ENCODE measurements at places on chromosomes 5 and 9. TPM values are rescaled to one million over a fixed set of nuclear protein-coding genes. Genes with fewer than 3 reads are reported as not detected.
A peak's percentile ranks its signal among the peaks of the same experiment; 100 is the strongest.

DNA sequence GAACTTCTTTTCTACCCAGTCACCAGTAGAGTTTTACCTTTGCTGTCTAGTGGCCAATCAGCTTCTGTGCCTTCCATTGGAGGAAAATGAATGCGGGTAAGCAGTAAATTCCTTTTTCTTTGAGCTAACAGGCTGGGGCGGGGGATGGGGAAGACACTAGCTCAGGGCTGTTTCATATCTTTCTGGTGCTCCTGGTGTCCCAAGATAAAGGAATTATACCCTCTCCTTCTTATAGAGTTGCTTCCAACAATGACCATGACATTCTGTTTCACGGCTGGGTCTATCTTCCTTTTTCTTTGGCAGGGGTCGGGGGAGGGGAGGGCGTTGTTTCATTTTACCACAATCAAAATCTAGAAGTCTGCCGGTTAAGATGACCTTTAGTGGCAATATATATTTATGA, 51.2 kb upstream of the RPS23 start:
- DNase-seq: no peak

DNA sequence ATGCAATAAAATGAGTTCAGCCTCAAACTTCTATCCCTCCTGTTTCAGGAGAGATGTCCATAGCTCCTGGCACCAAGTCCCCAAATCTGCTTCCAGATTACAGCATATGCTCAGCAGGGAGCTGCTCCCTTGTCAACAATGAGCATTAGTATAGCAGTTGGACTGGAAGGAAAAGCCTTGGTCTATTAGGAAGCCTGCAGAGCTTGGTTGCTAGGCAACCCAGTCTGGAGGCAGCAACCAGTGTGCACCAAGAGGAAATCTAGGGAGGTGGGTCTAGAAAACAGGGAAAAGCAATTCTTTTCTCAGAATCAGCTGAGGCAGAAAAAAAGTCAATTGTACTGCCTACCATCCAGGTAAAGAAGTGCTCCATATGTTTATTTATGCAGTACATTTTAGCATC, 229.5 kb upstream of the NMUR2 start:
- no peak for DNase-seq

- DNase-seq: no peak
Observed at GRCh38 chr9:6897207-6897822, 139.5 kb downstream of the KDM4C start.

- DNase-seq: no peak
Observed at GRCh38 chr5:86542532-86542931, 75.2 kb upstream of the COX7C start.

- no peak for DNase-seq
Observed at GRCh38 chr5:1787472-1788047, 12.1 kb downstream of the MRPL36 start.

- DNase-seq: no peak
Observed at GRCh38 chr5:39829441-39829840, 404.7 kb upstream of the DAB2 start.

GRCh38 chr5:15014809-15015208, 143.2 kb upstream of the ANKH start:
- no peak for DNase-seq

DNA sequence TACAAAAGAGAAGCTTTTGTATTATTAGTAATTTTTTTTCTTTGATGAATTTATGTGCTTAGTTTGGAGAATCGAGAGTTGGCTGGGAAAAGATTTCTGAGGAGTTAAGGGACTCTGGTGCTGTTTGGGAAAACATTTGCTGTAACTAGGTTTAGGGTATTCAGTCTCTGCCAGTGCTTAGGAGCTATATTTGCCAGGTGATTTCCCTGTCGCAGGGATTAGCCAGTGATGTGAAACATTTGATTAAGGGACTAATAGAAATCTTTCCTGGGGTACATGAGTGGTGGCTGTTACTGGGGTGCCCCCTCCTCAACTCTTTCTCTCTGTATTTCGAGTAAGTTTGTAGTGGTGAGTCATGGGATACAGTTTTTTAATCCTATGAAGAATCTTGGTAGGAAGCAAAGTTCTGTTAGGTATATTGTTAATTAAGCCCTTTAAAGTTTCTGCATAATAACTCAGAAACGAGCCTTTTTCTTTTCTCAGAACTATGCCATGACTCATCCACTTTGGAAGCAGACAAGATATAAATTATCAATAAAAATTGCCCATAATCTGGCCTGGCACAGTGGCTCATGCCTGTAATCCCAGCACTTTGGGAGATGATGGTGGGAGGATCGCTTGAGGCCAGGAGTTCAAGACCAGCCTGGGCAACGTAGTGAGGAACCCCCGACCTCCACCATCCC, 18.6 kb downstream of the RGMB start:
- DNase-seq: no peak

- no peak for DNase-seq
Observed at GRCh38 chr5:2701592-2701991, 49.9 kb downstream of the IRX2 start.

- peak; percentile 32 for DNase-seq
Observed at GRCh38 chr5:159133041-159133741, 33.5 kb upstream of the EBF1 start.

DNA sequence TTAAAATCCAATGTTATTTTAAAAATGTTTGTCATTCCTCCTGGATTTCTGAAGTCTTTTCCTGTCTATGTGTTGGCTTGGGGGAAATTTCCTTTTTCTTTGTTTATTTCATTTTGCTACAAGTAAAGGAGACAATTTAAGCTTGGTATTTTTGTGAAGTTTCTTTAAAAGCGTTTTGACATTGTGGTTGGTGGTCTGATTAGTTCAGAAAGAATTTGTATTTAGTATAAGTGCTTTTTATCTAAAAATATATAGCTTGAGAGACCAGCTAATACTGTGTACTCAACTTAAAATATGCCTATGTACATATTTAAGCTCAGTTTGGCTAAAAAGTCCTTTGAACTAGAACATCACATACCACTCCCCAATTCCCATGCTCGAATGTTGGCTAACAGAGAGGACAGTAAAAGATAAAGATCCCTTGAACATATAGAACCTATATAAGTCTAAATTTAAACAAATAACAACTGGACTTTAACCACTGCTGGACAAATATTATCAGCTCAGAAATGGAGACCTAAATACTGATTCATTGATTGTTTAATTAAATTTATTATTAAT, 237.6 kb downstream of the TLE4 start:
- DNase-seq: no peak

DNA sequence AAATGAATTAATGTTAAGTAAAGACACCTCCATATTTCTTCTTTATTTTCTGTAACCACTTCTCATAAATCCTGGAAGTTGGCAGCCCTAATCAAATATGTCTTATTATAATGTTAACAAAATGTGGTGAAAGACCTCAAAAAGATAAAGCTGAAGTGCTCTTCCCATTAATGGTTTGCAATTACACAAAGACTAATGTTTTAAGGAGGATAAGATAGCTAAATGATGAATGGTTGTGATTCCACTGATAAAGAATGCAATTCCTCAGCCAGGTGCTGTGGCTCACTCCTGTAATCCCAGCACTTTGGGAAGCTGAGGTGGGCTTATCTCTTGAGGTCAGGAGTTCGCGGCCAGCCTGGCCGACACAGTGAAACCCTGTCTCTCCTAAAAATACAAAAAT, 125.8 kb upstream of the SNX2 start:
- no peak for DNase-seq

- DNase-seq: peak; percentile 95
Observed at GRCh38 chr5:1140171-1140817, 28.4 kb upstream of the SLC12A7 start.

GRCh38 chr9:91714020-91714806, 235.8 kb downstream of the ROR2 start:
- DNase-seq: peak; percentile 90

- no peak for DNase-seq
Observed at GRCh38 chr5:154309805-154310204, 119.3 kb downstream of the GALNT10 start.

DNA sequence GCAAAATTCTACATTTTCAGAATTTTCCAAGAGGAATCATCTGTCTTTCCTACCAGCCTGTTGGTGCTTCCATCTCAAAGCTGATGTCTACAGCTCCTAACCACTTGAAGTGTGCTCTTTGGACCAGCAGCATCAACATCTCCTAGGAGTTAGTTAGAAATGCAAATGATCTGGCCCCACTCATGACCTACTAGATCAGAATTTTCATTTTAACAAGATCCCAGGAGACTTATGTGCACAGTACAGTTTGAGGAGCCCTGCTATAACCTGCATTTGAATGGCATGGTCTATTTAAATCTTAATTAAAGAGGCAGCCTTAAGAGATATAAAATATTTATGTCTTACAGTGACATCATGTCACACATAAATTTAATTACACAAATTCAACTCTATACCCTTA, 33.8 kb downstream of the ITK start:
- no peak for DNase-seq

- no peak for DNase-seq
Observed at GRCh38 chr5:40499007-40499406, 180.7 kb upstream of the PTGER4 start.

DNA sequence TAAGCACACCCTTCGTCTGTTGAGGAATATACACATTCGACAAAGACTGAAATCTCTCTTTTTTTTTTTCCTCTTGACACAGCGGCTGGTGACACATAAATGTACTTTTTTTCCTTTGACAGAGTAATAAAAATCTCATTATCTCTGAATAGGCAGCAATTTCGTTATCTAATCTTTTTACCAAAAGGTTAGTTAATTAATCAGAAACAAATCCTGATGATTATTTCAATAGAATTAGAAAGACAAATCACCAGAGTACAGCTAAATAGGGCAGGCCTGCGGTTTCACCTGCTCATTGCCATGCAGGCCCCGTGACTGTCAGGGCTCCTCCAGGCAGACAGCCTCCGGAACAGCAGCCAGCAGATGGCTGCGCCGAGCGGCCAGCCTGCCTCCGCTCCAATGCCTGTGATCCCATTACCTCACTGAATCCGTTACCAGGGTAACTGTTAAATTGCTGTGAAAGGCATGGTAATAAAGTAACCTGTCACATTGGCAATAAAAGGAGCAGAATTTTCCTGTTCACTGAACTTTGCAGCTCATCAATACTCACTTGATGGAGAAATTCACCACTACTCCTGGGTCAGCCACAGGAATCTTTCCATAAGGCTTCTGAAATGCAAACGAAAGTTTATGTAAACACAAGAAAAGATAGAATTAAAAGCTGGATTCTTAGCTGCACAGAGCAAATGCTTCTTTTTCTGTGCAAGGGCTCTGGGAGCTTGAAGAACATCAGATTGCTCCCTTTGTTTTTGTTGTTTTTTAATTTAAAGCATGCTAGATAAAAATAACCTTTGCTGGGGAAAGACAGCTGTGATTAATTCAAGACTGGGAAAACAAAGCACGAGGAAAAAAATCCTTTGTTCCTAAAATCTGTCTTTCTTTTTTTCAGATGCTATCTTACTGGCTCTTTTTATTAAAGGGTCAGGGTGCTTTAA, 666.4 kb upstream of the ZNF608 start:
- peak; percentile 91 for DNase-seq

GRCh38 chr5:16880547-16880946, 55.5 kb downstream of the MYO10 start:
- DNase-seq: no peak

GRCh38 chr9:16310278-16311110, 560.0 kb downstream of the BNC2 start:
- DNase-seq: peak; percentile 76

GRCh38 chr5:167633931-167634341, 657.5 kb upstream of the WWC1 start:
- DNase-seq: no peak

DNA sequence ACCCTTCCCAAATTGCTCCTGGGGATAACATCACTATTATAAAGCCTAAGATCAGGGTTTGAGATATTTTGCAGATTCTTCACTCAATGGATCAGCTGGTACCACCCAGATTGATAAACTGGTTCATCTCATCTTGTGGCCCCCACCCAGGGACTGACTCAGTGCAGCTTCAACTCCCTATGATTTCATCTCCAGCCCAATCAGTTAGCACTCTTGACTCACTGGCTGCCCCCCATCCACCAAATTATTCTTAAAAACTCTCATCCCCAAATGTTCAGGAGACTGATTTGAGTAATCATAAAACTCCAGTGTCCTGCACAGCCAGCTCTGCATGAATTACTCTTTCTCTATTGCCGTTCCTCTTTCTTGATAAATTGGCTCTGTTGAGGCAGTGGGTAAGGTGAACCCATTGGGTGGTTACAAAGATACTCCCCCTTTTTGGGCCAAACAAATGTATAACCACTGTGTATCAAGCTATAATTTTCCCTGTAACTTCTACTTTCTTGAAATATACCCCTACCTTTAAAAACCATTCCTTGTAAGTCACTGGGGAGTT, 263.3 kb upstream of the IL12B start:
- DNase-seq: no peak

GRCh38 chr9:87435189-87435880, 62.3 kb upstream of the DAPK1 start:
- DNase-seq: no peak

DNA sequence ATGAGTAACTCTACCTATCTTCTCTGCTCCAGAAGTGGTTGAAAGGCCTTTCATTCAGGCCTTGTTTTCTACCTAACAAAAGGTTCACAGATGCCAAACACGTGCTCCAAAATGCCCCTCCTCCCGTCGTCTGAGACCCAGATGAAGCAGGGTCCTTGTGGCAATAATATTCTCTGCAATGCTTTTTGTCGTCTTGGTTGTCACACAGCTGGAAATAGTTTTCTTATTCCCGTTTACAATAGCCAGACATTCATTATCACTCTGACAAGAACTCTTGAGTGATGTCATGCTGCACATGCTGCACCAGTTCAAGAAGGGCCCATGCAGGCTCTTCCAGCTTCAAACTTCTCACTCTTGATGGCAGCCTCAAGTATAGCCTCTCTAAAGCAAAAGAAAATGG, 7.8 kb downstream of the LPAR1 start:
- no peak for DNase-seq

GRCh38 chr9:112110777-112111113, 64.4 kb downstream of the SUSD1 start:
- DNase-seq: no peak

DNA sequence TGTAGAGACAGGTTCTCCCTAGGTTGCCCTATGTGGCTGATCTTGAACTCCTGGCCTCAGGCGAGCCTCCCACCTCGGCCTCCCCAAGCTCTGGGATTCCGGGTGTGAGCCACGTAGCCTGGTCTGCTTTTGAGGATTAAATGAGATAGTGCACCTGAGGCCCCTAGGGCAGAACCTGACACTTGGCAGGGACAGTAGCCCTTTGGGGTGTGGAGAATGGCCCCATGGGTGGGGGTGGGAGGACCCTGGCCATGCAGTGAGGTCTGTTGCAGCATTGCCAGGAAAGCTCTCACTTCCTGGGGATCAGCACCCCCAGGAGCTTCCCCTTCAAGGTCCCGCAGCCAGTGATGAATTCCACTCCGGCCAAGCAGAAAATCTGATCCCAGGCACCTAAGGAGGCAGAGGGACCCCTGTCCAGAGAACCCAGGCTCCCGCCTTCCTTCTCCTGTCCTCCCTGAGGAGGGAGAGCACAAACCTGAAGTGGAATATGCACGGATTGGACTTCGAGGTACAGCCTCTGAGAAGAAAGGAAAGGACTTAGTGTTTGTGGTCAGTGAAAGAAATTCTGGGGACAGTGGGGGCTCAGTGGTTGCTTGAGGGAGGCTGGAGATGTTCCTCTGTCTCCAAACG, 73.9 kb upstream of the UNC5A start:
- DNase-seq: peak; percentile 66

Gene NREP
- 2.4 TPM for total RNA-seq

Gene THG1L
- total RNA-seq: 14.1 TPM

Gene FRRS1L
- total RNA-seq: not detected

Gene NUDT12
- 11.5 TPM for total RNA-seq

Gene WDR31
- total RNA-seq: 1.3 TPM

Gene BAG1
- 220 TPM for total RNA-seq

Gene ATOX1
- 65.5 TPM for total RNA-seq

Gene SPRY4
- total RNA-seq: 5.4 TPM

Gene KIAA0825
- 3.4 TPM for total RNA-seq

Gene C9orf40
- total RNA-seq: 2.2 TPM

Data from lower leg skin (tissue), 4 donors.